ENCODE measurements at places on chromosomes 7 and 10.

- peak; percentile 77 for DNase-seq
These were observed 62.0 kb upstream of the NAMPT start for GRCh38 chr7:106346678-106347217.

- DNase-seq: no peak
These were observed 39.6 kb upstream of the INPP5A start for GRCh38 chr10:132497861-132498561.

DNA sequence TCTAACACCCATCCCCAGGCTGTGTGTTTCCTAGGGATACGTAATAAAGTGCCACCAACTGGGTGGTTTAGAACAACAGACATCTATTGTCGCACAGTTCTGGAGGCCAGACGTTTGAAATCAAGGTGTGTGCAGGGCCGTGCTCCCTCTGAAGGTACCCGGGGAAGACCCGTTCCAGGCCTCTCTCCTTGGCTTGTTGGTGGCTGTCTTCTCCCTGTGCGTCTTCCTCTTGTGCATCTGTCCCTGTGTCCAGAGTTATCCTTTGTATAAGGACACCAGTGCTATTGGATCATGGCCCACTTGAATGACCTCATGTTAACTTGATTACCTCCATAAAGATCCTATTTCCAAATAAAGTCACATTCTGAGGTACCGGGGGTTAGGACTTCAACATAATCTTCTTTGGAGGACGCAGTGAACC is 15.6 kb downstream of the GRK5 start:
- no peak for DNase-seq

- no peak for DNase-seq
These were observed 205.6 kb downstream of the AUTS2 start for GRCh38 chr7:69803699-69804516.

- no peak for DNase-seq
These were observed 173.4 kb upstream of the SHH start for GRCh38 chr7:155985518-155986250.

DNA sequence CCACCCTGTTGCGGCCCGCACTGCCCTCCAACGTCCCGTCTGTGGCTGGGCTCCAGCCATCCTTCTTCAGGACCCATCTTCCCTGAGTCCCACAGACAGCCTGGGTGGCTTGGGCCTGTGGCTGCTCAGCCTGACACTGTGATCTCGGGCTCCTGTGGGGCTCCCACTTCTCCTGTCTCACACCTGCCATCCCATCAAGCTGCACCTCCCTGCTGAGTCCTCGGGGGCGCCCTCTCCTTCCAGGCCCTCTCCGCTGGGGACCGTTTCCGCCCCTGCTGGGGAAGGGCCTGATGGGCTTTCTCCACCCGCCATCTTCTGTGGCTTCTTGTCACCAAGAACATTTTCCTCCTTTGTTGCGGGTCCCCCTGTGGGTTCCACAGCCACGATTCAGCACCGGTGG is 173.8 kb upstream of the PPP2R2D start:
- DNase-seq: no peak

- peak; percentile 39 for DNase-seq
These were observed 40.7 kb upstream of the GJD4 start for GRCh38 chr10:35564341-35564968.

DNA sequence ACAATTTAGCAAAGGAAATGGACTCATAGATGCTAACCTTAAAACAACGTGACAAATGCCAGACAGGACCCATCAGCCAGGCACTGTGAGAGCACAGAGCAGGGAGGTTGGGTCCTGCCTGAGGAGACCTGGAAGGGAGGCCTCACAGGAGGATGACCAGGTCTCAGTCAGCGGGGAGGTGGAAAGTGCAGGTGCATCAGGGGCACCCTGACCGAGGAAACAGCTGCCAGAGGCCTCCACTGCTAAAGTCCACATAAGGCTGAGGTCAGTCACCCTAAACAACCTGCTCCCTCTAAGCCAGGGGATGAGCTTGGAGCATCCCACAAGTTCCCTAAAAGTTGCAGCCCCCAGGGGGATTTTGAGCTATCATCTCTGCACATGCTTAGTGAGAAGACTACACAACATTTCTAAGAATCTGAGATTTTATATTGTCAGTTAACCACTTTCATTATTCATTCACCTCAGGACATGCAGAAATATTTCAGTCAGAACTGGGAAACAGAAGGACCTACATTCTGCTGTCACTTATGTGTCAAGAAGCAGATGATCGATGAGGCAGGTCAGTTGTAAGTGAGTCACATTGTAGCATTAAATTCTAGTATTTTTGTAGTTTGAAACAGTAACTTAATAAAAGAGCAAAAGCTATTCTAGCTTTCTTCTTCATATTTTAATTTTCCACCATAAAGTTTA is 157.6 kb upstream of the LANCL2 start:
- DNase-seq: no peak

GRCh38 chr10:4748491-4749270 is 77.3 kb upstream of the AKR1E2 start:
- DNase-seq: no peak

- no peak for DNase-seq
These were observed 106.0 kb downstream of the GALNT17 start for GRCh38 chr7:71237945-71238344.

GRCh38 chr10:101686133-101686925 is 8.6 kb downstream of the FBXW4 start:
- DNase-seq: peak; percentile 8

GRCh38 chr10:76469675-76470074 is 1038.3 kb downstream of the LRMDA start:
- DNase-seq: no peak

DNA sequence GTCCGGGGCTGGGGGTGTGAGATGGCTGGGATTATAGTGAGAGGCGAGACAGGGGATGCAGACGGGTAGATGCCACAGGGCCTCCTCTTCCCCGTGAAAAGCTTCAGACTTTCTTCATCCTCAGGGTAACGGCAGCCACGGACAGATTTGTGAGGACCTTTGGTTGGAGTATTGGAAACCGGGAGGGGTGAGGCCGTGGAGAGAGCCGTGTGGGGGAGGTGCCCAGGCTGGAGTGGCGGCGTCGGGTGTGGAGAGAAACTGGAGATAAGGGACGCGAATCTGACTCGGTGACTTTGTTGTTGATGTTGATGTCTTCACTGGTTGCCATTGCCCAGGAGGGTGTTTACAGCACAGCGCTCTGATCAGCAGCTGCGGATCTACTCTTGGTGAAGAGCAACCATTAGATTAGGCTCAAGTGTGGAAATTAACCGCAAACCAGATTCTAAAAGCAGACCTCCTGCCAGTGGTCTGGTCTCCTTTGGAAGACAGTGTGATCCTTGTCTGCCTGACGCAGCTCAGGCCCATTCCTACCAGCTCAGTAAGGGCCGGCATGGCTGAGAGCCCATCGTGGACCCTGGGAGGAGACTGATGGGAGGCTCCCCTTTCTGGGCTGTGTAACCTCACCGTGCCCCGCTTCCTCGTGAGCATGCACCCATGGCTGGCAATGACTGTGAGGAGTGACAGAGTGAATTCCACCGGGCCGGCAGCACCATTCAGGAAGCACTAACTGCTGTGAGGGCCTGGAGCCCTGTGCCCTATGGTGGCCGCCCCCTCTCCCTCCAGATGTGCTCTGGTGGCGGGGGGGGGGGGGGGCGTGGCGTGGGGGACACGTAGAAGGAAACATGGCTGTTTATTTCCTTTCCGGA is 90.3 kb downstream of the INPP5A start:
- DNase-seq: peak; percentile 83

GRCh38 chr7:39811161-39811614 is 138.9 kb upstream of the CDK13 start:
- DNase-seq: peak; percentile 45

DNA sequence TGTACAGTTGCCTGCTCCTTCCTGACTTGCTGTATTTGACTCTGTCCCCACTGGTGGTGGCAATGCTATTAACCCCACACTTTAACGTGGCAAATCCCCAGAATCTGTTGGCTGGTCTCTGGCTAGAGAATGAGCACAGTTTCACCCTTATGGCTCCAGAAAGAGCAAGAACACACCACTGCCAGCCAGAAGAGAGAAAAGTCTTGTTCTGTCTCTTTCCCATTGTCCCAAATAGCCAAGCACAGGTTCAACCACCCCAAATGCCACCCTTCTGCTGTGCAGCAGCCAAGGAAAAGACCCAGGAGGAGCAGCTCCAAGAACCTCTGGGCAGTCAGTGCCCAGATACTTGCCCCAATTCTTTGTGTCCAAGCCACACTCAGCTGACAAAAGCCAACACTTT is 11.3 kb downstream of the SLC16A9 start:
- DNase-seq: no peak

- no peak for DNase-seq
These were observed 52.5 kb upstream of the NRP1 start for GRCh38 chr10:33386926-33387325.

- DNase-seq: no peak
These were observed 45.3 kb downstream of the ZNRF2 start for GRCh38 chr7:30329716-30330115.

DNA sequence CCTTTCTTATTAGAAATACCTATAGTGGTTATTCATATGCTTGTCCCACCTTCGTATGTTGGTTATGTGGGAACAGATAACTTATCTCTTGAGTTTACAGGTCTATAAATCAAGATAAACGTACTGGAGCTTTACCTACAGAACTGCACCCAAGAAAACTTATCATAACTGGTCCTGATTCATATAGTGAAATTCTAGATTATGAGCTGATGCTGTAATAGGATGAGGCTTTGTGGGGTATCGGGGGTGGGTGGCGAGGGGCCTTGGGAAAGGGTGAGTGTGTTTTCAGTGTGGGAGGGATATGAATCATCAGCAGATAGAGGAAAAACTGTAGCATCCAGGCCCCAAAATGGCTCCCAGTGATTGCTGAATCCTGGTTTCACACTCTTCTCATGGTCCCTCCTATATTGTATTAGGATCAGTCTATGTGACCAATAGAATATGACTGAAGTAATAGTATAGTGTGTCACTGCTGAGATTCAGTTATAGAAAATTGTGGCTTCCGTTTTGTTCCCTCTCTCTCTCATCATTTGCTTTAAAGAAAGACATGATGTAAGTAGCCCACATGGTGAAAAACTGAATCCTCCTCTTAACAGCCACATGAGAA is 706.8 kb upstream of the LRRTM3 start:
- DNase-seq: no peak

- no peak for DNase-seq
These were observed 19.1 kb downstream of the ZFAND4 start for GRCh38 chr10:45653454-45653853.

DNA sequence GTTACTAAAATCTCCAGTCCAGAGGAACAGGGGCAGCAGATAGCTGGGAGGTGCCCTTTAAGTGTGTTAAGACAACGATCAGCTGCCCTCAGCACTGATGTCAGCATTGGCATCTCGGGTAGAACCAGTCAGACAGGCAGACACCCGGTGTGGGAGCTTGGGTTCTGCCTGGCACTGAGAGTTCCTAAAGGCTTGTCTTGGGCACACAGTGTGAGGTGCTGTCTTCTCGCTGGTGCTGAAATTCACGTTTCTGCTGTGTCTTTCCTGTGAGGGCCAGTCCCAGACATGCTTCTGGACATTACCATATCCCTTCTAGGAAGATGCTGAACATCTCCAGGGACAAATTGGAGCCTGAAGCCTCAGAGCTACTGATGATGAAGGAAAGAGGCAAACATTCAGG is 156.2 kb downstream of the DNAJB6 start:
- DNase-seq: no peak

DNA sequence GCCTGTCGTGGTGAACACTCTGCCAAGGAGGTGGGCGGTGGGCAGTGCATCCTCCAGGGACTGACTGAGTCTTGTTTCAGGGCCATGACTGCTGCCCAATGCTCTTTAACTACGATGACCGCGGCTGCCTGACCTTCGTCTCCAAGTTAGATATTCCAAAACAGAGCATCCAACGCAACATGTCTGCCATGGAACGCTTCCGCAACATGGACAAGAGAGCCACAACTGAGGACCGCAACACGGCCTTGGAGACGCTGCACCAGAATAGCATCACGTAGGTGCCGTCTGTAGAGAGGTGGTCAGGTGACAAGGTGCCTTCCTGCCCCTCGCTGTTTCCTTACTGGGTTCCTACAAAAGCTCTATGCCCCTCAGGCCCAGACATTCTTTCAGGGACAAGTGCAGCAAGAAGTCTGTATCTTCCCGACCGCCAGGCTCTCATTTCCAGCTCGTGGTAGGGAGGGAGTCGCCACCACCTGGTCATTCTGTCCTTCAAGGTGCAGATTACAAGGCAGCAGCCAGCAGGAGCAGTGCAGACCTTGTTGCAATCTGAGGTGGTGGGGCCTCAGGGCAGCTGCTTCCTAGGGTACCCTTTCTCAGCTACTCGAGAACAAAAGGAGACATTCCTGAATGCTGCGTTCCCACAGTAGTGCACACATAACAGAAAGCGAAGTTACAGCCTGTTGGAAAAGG is 14.9 kb upstream of the ARPC1B start:
- no peak for DNase-seq

DNA sequence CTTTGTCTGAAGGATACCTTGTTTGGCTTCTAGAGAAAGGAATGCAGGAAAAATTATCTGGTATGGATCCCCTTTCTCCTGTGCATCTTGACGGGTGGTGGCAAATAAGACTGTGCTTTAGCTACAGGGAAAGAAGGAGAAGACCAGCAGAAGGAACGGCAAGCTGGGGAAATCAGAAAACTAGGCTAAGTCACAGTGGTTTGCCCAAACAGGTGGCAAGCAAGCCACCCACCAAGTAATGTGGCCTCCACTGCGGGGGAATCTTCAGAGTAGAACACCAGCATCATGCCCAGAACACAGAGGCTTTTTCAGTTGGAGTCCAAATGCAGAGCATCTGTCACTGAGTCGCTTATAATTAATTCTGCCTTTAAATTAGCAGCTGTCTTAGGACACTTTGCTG is 282.8 kb downstream of the PHF14 start:
- no peak for DNase-seq

DNA sequence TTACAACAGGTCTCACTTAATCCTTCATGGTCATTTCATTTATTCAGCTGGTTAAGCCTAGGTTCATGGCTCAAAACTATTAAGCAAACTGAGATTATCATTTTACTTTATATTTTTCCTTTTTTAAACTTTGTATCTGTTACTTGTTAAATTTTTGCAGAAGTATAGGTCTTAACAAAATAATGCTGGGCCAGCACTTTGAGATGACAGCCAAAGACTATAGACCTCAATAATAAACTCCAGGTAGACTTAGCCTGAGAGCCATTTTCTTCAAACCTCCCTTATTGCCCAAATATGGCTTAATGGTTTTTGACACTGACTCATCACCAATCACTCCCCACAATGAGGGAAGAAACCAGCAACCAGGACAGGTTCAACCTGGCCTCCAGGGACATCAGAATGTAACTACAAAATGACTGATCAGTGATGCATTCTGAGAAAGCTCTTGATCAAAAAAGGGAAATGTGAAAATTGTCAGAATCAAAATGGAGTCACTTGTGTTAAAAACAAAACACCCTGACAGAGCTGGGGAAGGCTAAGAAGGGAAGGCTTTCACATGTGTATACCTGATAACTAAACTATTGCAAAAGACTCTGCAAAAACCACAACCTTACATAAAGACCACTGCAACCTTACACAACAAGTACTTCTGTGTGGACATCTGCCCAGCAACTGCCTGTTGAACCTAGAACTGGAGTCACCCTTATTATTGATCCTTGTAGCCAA is 2.1 kb upstream of the CCDC126 start:
- no peak for DNase-seq

DNA sequence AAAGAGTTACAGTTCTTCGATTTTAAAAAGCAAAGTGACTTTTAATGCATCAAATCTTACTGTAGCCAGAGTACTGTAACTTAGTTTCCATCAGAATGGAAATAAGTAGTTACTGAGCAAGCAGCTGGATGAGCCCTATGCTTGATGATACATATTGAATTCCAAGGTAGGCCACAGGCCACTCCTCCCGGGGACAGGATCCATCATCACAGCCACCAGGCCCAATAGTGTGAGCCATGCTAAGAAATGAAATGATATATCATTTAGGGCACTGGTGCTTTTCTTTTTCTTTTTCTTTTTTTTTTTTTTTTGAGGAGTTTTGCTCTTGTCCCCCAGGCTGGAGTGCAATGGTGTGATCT is 42.9 kb upstream of the TOMM7 start:
- peak; percentile 47 for DNase-seq

Measured in AG08395 (cell line).